ENCODE measurements at places on chromosomes 5 and 9.

DNA sequence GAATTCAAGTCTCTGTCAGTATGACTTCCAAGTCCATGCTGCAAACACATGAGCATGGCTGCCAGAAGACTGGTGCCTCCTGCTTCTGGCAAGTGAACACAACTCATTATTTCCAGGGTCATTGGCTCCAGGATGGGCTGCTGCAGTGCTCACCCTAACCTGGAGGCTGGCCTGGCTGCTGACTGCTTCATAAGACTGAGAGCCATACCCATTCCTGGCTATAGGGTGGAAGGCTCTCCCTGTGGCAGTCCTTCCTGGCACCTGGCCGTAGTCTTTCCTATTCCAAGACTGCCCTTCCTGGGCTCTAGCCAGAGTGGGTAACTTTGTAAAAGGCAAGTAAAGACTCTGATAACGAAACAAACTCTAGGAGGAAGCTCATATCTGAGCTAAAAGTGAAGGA is 51.2 kb downstream of the CXXC5 start:
- no peak for DNase-seq

- no peak for DNase-seq
Observed at GRCh38 chr5:79771387-79771786, 81.8 kb downstream of the CMYA5 start.

- no peak for DNase-seq
Observed at GRCh38 chr5:159897786-159898393, 18.4 kb upstream of the ADRA1B start.

DNA sequence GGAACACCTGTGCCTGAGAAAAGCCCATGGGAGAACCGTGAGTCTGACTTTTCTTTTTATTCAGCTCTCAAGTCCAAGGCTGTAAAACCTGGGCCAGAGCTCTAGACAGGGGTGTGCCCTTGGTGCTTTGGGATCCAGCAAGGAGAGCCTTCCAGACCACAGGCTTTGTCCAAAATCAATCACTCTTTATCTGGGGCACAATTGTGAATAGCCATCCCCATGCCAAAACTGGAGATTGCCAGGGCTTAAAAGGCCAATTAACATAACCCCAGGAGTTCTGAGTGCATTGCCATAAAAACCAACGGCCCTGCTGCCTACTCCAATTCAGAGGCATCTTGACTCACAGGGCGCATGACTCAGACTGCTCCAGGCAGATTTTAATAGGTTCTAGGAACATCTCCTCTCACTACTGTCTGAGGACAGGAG is 391.8 kb downstream of the ARHGEF28 start:
- no peak for DNase-seq

GRCh38 chr5:27511061-27511460 is 472.7 kb upstream of the CDH9 start:
- DNase-seq: no peak

- no peak for DNase-seq
Observed at GRCh38 chr9:98867429-98868168, 60.1 kb downstream of the GALNT12 start.

- no peak for DNase-seq
Observed at GRCh38 chr5:173764332-173765028, 123.7 kb upstream of the CPEB4 start.

- no peak for DNase-seq
Observed at GRCh38 chr9:1198085-1198484, 147.9 kb downstream of the DMRT2 start.

DNA sequence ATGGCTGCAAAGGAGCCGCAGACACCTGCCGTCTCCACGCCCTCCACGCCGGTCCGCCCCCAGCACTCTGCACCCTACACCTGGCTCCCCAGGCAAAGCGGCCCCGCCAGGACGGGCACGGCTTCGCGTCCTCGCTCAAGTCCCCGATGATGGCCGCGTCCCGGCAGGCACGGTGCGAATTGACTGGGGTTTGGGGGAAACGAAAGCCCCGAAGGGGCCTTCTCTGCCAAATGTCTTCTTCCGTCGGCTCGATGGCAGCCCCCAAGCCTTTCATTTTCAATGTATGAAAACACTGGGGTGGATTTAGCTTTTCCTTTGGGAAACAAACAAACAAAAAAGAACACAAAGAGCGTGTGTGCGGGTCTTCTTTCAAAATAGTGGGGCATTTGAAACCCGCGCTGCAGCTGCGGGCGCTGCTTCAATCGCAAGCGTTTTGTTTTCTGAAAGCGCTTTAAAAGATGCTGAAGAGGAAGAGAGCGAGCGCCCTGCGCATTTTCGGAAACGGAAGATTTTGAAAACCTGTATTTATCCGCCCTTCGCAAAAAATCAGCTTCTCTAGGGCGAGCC is 160.0 kb downstream of the RMI1 start:
- DNase-seq: no peak

DNA sequence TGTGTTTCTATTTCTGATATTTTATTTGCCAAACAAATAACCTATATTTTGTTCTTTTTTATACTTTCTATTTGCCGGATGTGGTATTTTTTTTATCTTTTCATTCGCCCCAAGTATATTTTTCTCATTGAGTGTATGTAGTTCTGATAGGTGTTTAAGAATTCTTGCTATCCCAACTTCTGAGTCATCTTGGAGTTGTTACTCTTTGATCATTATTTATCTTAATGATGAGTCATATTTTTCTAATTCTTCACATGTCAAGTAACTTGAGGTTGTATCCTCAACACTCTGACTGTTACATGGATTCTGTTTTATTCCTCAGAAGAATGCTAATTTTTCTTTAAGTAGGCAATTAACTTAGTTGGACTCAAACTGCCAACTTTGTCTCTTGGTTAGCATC is 498.1 kb downstream of the TLE1 start:
- no peak for DNase-seq

- DNase-seq: no peak
Observed at GRCh38 chr5:91941588-91941987, 558.5 kb upstream of the ARRDC3 start.

- DNase-seq: no peak
Observed at GRCh38 chr9:33455945-33456344, 8.6 kb upstream of the AQP3 start.

- DNase-seq: no peak
Observed at GRCh38 chr5:172553903-172554302, 87.2 kb upstream of the NEURL1B start.

GRCh38 chr5:79561525-79561893 is 47.6 kb upstream of the HOMER1 start:
- no peak for DNase-seq

DNA sequence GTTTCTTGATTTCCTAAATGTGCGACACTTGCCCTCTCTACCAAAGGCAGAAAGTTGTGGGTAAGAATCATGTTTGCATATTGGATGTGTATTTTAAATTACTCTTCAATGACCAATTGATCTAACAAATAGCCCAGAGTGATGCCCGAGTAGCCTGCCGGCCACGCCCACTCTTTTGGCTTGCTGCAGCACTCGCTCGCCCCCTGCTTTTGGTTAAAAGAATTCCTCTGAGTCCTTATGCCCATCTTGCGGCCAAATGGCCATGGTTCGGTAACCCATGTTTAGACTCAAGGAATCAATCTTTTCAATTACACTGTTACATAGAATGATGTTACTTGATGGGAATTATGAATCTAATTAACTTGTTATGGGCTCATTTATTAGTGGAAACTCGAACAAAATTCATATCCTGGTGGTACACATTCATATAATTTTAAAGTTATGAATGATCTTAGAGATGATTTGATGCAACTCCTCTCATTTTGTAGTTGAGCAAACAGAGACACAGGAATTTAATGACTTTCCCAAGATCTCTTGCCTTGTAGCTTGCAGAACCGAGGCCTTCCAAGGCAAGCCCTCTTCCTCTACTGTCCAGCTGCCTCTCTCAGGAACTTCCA is 36.5 kb downstream of the PPIC start:
- no peak for DNase-seq

GRCh38 chr5:50300878-50301277 is 140.2 kb downstream of the EMB start:
- no peak for DNase-seq

GRCh38 chr9:5425006-5425628 is 12.6 kb downstream of the PLGRKT start:
- DNase-seq: no peak

GRCh38 chr9:22102146-22103053 is 93.3 kb upstream of the CDKN2B start:
- DNase-seq: no peak

DNA sequence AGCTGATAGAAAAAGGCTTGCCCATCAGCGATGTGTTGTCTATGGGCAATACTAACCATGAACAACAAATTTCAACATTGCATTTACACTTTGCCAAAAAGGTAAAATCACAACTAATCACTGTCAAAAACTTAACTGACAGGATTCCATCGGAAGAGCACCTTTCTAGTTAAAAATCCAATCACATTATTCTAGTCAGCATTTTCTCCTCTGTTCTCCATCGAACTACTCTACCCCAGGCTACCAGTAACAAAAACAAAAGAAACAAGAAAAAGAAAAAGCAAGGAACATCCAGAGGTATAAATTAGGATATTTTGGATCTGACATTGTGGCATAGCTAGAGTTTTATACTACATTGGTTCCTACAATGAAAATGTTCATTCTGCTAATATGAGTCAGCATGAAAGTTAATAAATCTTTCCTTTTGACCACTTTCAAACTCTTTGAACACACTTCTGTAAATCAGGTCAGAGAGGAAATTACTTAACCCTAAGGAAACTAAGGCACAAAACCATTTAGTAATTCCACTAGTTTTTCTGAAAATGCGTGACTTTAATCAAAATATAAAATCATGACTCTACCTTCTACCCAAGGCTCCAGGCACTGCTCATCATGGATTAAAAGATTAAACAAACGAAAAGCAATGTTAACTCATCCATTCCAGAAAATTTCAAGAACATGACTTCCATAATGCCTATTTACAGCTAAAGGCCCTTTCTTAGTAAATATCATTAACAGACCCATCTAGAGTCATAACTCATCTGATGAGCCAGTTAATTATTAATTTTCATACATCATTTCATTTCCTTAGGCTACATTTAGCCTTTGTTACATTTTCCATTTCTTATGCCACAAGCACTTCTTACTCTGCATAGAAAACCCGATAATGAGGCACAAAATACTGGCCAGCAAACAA is 10.2 kb downstream of the GLIS3 start:
- no peak for DNase-seq

DNA sequence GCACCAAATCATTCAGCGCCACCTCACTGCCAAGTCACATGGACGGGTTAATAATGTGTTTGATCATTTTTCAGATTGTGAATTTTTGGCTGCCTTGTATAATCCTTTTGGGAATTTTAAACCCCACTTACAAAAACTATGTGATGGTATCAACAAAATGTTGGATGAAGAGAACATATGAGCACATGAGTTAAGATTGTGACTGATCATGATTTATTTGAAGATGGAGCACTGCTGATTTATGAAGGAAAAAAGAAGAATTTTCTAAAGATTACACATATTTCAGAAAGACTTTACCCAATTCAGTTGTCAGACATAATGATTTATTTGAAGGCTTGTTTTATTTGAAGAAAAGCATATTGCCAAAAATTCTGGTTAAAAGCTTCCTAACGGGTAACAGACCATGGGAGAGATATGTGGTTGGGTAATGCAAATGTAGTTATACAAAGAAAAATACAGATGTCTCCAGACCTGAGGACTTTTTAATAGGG is 37.4 kb downstream of the TNFAIP8 start:
- DNase-seq: no peak

DNA sequence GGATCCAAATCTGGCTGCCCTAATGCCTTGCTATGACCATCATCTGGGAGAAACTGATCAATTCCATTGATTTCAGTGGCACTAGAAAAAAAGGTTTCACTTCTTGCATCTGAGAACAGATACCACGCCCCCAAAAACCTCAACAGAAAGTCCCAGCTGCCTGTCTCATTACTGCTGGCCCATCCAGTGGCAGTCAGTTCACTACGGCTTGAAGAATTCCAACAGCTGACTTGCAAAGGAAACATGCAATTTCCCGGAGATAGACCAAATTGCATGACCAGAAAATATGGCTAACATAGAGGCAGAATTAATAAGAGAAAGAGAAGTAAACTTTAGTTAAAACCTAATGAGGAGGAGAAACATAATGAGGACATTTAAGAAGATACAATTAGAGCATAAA is 48.6 kb downstream of the UGCG start:
- DNase-seq: no peak

- no peak for DNase-seq
Observed at GRCh38 chr5:38208782-38209378, 49.5 kb upstream of the EGFLAM start.

DNA sequence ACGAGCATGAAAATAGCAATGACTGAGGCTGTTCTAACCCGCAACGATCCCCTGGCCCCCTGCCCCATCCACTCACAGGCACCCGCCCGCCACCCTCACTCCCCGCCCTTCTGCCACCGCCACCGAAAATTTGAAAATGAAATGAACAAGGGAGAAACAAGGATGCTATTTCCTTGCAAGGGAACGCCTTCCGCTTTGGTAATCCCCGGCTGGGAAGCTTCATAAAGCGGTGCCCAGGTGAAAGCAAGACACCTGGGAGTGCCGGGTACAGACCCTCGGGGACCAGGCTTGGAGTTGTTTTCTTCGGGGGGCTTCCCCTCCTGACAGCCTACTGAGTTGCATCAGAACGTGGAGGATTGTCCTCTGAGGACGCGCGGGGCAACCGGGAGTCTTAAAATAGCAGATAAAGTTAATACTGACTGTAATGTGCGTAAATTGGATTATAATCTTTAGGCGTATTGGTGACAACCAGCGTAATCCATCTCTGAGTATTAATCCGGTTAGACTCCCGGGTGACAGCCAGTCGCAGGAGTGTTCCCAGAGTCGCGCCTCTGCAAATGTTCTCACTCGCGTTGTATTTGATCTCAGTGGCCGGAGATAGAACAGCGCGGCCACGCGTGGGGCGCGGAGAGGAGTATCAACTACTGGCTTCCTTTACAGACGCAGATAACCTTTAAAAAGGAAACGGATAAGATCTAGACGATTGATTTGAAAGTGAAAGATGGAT is 885 bp upstream of the MLLT3 start:
- DNase-seq: peak; percentile 41

DNA sequence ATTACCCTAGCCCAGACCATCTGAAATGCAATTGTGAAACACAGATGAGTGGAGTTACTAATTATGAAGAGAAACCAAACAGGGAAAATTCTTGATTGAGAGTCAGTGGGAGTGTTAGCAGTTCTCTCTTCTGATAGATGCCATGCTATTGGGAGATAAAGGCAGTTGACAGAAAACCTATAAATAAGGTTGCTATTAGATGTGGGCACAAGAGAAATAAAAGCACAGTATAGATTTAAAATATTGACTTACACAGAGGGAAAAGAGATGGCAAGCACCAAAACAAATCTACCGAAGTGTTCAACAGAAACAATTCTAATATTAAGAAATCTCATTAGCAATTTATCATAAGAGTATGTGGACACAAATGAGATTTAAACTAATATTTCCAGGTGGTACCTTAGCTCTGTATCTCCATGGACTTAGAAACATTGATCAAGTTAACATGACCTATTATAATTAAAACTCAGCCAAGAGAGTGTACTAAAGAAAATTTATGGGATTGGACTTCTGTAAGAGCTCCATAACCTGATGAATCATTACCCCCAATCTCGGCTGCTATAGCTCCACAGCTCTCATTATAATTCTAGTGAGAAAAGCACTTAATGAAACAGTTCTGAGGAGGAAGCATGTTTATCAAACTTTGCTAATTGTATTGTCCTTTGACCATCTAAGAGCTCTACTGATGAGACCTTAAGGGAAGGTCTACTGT is 665.0 kb upstream of the RIOK2 start:
- no peak for DNase-seq

- no peak for DNase-seq
Observed at GRCh38 chr5:445591-445990, 2.6 kb downstream of the EXOC3 start.
